Mesendoderm (in vitro differentiated cells): ENCODE measurements at places on chromosomes 5 and 9.

GRCh38 chr5:114702136-114702535 lies 340.3 kb downstream of the KCNN2 start:
- no peak for DNase-seq

DNA sequence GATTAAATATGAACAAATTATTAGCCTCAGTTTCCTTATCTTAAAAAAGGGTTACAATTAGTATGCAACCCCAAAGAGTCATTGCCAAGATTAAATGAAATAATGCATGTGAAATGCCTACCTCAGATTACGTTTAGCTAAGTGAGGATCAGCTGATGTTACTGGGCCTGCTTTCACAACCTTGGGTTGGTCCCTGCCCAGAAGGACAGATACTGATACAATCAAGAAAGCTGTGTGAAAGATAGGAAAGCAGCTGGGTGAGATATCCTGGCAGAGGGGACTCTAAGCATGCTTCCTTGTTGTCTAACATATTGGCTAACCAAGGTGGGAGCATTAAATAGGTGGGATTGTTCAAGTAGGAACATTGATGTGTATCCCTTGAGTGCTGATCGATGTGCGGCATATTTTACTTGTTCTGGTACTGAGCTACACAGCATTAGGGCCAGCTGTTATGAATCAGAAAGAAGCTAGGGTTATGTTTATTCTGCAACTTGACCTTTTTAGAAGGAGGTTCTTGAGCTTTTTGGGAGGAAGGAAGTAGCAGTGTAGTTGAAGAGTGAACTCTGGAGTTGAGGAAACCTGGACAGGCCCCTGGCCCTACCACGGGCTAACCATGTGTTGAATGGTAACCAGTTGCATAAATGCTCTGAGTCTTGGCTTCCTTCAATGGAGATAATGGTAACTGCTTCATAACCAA lies 28.9 kb downstream of the SNX24 start:
- peak; percentile 72 for DNase-seq

- no peak for DNase-seq
Measured at GRCh38 chr5:131068893-131069643, 96.0 kb downstream of the HINT1 start.

GRCh38 chr9:106981396-106982287 lies 118.7 kb downstream of the ZNF462 start:
- no peak for DNase-seq

- no peak for DNase-seq
Measured at GRCh38 chr9:74576176-74576575, 79.0 kb downstream of the RORB start.

- peak; percentile 4 for DNase-seq
Measured at GRCh38 chr5:41334758-41335157, 121.4 kb upstream of the C6 start.

- peak; percentile 81 for DNase-seq
Measured at GRCh38 chr9:105881654-105882349, 187.5 kb downstream of the TMEM38B start.

GRCh38 chr5:137957948-137958347 lies 68.7 kb downstream of the PKD2L2 start:
- no peak for DNase-seq

DNA sequence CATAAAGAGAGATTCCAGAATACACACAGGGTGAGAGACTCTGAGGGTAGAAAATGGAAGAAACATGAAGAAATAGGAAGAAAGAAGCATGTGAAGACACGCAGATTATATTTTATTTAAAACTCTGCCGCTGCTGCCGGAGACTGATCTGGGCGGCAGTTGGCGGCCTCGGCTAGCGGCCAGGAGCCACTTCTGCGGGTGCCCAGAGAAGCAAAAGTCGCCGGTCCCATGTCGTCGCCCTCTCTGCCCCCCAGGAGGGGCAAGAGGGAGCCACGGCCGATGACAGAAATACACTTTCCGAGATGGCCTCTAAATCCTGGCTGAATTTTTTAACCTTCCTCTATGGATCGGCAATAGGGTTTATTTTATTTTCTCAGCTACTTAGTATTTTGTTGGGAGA lies 40.9 kb downstream of the ANKRD55 start:
- DNase-seq: no peak

- DNase-seq: peak; percentile 82
Measured at GRCh38 chr5:120532835-120533234, 68.7 kb downstream of the PRR16 start.

DNA sequence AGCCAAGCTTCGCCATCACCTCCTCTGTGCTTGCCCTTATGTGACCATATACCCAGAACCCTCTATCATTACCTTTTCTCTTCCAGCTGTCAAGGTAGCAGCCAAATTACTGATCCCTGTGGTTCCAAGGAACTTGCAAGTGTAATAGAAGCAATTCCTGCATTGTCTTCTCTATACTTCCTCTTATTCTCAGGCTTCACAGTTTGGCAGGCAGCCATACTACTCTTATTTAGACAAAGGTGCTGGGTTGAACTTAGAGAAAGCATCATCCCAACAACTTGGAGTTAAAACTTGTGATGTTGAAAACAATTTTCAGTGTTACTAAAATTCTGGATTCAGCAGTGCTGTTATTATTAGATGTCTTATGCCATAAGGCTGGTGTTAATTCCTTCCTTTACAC lies 93.2 kb downstream of the NLN start:
- no peak for DNase-seq

DNA sequence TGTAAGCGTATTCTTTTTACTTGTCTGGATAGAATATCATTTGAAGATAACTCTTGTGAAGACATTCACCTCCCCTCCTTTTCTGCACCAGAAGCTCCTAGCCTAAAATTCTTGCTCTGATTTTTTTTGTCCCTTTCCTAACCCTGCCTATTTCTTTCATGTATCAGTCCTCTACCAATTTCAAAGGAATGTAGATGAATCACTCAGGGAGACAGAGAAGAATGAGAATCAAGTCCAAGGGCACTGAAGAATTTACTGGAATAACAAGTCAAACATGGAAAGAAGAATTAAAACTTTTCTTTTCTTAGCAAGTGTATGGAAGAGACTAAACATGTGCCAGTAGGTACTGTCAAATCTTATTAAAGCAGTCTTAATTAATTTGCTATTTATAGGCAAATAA lies 618.7 kb downstream of the DNAH5 start:
- DNase-seq: peak; percentile 27

GRCh38 chr9:136380381-136380780 lies 6.9 kb upstream of the CARD9 start:
- no peak for DNase-seq

- no peak for DNase-seq
Measured at GRCh38 chr9:31146485-31147166, 1237.8 kb upstream of the ACO1 start.

- DNase-seq: peak; percentile 65
Measured at GRCh38 chr5:159915904-159916840, at the start of gene ADRA1B. TSS of gene ADRA1B (plus strand) at chr5:159916482. CDS start at chr5:159916906, 424 bp downstream.

- no peak for DNase-seq
Measured at GRCh38 chr5:125331987-125332598, 585.7 kb upstream of the ZNF608 start.

DNA sequence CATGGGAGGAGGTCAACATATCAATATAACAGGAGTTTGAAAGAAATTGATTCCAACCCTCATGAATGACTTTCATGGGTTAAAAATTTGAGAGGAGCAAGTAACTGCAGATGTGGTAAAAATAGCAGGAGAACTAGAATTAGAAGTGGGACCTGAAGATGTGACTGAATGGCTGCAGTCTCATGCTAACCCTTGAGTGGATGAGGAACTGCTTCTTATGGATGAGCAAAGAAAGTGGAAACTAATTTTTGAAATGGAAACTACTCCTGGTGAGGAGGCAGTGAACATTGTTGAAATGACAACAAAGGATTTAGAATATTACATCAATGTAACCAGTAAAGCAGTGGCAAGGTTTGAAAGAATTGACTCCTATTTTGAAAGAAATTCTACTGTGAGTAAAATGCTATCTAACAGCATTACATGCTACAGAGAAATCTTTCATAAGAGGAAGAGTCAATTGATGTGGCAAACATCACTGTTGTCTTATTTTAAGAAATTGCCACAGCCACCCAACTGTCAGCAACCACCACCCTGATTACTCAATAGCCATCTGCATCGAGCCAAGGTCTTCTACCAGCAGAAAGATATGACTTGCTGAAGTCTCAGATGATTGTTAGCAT lies 1683.2 kb downstream of the MAT2B start:
- no peak for DNase-seq

DNA sequence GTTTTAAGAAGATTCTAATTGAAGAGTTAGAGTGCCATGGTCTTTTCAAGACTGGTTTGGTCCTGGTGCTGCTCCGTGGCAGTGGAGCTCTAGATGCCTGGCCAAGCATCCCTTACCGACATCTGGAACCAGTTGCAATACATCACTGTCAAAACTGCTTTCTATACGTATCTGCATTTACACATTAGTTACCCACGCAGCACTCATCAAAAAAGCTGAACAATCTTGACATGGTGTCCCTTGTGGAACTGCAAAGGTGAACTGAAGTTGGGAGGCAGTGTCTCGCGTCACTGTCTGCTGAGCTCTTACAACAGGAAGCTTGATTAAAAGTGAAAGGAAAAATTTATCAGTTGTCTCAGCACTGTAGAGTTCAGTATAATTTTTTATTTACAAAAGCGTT lies 82.6 kb downstream of the PBX3 start:
- DNase-seq: no peak

GRCh38 chr9:133643978-133644760 lies 8.0 kb downstream of the DBH start:
- DNase-seq: no peak

DNA sequence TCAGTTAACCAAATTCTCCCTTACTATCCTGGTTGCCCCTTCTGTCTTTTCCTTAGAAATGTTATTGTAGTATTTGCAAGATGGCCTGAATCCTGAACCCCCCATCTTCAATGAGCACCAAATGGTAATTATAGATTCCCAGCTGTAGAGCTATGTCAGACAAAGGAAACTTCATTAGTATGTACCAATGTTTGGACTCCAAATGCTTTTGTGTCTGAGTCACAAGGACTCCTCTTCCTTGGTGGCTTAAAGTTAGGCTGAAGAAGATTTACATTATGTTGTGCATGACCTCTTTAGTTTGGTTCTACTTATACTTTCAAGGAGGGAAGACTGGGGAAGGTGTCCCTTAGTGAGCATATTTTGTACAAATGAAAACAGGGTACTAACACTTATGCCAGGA lies 105.9 kb upstream of the CDKN2B start:
- no peak for DNase-seq

- DNase-seq: no peak
Measured at GRCh38 chr5:124289130-124289529, 457.3 kb downstream of the ZNF608 start.

- DNase-seq: no peak
Measured at GRCh38 chr9:121339437-121339836, 30.6 kb downstream of the STOM start.

DNA sequence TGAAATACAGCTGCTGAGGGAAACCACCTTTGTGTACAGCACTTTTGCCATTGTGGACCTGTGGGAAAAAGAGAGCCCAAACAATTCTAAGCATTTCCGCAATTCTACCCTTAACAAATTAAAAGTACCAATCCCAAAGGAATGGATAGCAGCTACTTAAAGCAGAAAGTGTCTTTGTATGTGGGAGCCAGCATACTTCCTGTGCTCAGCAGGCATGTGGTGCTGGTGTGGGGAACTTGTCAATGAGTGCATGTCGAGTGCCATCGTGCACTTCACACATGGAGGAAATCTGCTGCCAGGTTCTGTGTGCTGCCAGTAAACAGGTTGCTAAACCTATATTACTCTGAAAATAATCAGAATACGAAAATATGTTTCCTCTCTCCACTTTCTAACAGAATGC lies 399.0 kb downstream of the LRRC70 start:
- peak; percentile 90 for DNase-seq

DNA sequence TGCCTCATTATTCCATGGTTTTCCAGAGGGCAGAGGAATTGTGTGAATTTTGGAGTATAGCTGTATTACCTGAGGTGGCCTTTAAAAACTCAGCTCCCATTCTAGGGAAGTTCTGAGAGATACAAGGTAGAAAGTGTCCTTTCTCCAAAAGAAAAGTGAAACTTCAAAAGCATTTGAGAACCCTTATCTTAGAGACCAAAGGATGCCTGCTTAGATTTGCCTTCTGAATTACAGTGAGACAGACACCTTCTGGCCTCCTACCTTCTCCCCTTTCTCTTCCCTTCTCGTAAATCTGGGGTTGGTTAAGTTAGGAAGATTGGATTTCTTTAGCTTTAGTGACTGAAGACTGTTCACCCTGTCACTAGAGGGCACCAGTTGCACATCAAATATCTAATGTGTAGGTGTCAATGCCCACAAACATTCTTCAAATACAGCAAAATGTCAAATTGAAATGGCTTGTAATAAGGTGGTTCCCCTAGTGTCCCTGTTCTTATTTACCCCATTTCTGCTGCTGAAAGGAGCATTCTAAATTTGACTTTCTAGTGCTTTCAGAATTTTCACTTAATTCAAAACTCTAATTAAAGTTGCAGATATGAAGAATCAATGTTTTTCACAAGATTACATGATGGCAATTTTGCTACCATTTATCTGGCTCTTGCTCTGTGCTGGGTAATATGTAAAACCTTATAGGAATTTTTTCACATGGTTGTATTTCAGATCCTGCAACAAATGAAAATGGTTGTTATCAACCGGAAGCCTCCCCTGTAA lies 46.7 kb downstream of the PRRC1 start:
- peak; percentile 82 for DNase-seq

DNA sequence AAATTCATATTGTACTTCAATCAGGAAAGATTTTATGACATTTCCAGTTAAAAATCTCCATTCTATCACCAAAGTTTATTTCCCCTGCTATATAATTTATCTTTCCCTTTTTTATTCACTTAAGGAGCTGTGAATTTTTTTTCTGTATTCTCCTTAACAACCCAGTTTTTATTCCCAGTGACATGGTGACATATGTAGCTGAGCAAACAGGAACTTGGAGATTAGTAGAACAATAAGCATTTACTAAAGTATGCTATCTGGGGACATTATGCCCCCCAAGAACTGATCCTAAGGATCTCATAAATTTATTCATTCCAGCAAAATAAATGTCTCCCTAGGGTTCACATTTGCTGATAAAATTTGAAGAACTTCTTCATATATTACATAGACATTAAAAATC lies 1044.0 kb upstream of the CDH6 start:
- DNase-seq: no peak

DNA sequence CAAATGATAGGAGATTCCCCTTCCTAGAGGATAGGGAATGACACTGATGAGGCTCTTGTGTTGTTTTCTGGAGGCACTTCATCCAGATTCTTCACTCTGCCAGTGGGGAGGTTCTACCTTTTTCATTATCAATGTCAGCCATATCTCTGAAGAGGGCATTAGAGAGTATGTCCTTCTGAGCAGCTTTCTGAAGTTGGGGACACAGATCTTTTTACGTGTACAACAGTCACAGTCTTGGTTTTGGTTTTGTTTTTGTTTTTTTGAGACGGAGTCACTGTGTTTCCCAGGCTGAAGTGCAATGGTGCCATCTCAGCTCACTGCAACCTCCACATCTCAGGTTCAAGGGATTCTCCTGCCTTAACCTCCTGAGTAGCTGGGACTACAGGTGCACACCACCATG lies 22.6 kb downstream of the CENPH start:
- no peak for DNase-seq

DNA sequence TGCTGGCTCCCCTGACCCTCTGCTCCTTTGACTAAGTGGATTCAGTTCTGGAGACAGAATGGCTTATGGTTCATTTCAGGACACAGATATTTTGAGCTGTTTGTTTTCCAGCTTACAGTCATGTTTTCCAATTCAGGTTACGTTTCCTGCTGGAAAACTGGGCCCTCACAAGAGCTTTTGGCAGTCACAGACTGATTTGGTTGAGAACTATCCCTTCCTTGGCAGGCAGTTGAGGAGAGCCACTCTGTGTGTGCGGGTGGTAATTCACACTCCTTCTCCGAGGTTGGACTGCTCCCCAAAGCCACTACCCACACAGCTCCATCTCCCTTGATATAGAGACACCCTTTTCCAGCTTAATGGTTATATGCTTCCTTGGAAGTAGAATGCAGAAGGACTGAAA lies 534.5 kb downstream of the TMEM38B start:
- no peak for DNase-seq
